ENCODE measurements at places on chromosomes 3 and 15.
A peak's percentile ranks its signal among the peaks of the same experiment; 100 is the strongest.

GRCh38 chr3:113270786-113271185, 59.4 kb downstream of the BOC start:
- DNase-seq = no peak

- no peak for DNase-seq
These were observed 139.8 kb downstream of the RPL22L1 start for GRCh38 chr3:170730071-170730812.

DNA sequence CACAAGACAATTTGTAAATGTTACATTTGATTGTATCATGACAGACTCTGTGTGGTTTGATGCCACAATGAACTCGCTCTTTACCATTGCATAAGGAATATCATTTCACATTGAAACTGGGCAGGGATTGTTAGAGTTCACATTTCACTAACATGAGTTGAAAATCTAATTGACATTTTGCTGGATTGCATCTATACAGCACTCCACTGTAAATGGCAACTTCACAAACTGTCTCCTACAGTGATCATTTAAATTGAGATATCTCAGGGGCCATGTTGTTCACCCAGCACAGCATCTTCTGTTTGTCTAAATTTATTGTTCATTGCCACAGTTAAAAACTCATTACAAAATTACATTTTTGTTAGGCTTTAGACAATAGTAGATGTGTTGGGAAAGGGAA, 499.4 kb downstream of the GBE1 start:
- no peak for DNase-seq

DNA sequence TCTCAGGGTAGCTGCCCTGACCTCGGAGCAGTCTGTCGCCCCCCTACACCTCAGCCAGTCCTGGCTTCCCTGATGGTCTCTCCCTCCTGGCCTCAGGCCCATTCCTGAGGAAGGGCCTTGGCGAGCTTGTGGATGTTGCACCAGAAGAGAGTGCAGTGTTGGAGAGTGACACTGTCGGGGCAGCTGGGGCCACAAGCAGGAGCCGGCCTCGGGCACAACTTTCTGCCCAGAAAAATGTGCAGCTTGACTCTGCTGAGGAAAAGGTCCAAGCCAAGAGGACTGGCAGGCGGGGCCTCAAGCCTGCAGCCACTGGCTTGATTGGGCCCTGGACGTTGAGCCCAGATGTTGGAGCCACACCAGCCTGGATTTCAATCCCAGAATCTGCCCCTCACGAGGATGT, 12.8 kb downstream of the HEMK1 start:
- no peak for DNase-seq

DNA sequence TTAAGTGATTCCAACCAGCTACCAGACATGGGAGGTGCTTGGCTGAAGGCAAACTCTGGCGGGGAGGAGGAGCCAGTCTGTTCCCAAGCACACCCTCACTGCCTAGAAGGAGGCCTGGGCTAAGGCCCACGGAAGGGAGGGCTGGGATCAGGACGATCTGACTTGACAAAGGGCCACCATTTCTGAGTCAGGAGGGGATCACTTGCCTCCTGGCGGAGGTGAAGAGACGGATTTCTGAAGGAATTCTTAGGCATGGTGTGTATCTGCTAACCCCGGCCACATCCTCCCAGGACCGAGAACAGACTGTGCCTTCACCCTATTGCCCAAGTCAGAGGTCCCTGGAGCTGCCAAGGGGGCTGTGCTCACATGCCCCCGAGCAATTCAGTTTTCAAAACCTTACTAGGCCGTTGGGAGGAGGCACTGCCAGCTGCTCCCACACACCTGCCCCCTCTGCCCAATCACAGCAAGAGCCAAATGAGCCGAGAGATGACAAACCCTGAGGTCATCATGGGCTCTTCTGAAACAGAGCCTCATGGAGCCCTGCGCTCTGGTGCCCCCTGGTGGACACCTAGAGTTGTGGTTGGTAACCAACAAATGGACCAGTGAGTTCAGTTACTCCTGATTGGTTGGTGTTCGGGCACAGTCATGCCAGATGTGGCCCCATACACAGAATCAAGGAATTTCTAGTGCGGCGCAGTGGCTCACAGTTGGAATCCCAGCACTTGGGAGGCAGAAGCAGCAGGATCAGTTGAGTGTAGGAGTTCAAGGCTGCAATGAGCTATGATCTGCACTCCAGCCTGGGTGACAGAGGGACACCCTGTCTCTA, 6.5 kb upstream of the TNK2 start:
- DNase-seq = peak; percentile 98

- no peak for DNase-seq
These were observed 24.9 kb downstream of the ALS2CL start for GRCh38 chr3:46668591-46668990.

- peak; percentile 89 for DNase-seq
These were observed 180.3 kb upstream of the TSC22D2 start for GRCh38 chr3:150227839-150228238.

DNA sequence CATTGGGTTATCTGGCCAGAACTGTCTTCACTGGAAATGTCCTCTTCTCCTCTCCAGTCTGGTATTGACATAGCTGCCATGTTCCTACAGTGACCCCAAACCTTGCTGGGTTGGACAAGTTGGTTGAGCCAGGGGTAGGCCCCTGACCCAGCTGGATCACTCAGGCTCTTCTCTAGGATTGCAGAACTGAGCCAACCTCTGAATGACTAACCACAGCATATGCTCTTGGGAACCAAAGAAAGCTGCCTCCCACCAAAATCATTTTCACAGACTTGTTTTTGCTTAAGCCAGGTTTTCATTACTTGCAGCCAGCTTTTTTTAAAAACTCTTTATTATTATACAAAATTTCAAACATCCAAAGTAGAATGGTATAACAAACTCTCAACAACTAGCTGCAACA, 41.4 kb downstream of the FSIP1 start:
- no peak for DNase-seq

- DNase-seq = no peak
These were observed 54.5 kb upstream of the APEH start for GRCh38 chr3:49619649-49620048.

- no peak for DNase-seq
These were observed 366.9 kb downstream of the RSL24D1 start for GRCh38 chr15:54829821-54830220.

GRCh38 chr3:134931045-134931785, 136.2 kb downstream of the EPHB1 start:
- no peak for DNase-seq

GRCh38 chr15:78345396-78346125, 5.4 kb downstream of the CRABP1 start:
- no peak for DNase-seq

- peak; percentile 6 for DNase-seq
These were observed 10.2 kb downstream of the FAM162A start for GRCh38 chr3:122394173-122394572.

- no peak for DNase-seq
These were observed 5.1 kb downstream of the ABHD5 start for GRCh38 chr3:43695863-43696262.

DNA sequence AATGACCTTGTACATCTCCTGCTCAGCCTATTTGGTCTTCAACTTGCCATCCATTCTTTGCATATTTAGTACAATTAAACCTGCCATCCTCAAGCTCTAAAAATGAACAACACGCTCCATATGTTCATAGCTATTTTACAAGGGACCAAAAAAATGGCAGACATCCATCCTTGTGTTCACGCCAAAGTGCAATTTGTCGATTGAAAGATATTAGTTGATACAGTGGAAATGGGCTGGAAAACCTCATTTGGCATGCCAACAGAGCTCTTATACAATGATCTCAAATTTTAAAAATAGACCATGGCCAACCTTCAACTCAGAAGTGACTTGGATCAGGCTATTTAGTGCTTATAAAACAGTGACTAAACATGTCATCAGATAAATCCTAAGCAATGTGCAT, 413.6 kb upstream of the ARL6 start:
- no peak for DNase-seq

- peak; percentile 1 for DNase-seq
These were observed 203.9 kb downstream of the KBTBD8 start for GRCh38 chr3:67202053-67202452.

DNA sequence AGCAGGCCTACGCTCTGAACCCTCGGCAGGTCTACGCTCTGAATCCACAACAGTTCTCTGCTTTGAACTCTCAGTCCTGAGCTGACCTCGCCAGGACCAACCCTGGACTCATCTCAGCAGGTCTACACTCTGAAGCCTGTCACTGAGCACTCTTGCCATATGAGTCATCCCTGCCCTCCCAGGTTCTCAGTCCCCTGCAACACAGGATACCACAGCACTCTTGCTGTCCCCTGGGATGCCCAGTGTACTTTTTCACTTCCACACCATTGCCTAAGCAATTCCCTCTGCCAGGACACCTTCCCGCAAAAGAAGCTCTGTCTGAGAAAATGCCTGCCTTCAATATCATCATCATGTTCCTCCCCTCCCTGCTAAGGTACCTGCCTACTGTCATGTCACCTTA, 42.0 kb downstream of the NUP210 start:
- DNase-seq = peak; percentile 28

DNA sequence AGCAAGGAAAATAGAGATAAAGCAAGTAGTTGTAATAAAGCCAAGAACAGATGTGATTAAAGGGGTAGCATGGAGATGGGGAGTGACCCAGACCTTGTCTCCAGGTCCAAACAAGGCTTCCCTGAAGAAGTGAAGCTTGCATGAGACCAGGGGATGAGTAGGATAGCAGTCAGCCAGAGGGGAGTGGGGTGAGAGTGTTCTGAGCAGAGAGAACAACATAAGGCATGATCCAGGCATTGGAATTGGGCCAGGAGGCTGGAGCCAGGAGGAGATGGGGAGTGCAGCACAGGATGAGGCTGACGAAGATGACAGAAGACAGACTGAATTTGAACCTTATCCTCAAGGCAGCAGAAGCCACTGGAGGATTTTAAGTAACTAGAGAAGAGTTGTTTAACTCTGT, 7.2 kb downstream of the TMOD2 start:
- peak; percentile 40 for DNase-seq

DNA sequence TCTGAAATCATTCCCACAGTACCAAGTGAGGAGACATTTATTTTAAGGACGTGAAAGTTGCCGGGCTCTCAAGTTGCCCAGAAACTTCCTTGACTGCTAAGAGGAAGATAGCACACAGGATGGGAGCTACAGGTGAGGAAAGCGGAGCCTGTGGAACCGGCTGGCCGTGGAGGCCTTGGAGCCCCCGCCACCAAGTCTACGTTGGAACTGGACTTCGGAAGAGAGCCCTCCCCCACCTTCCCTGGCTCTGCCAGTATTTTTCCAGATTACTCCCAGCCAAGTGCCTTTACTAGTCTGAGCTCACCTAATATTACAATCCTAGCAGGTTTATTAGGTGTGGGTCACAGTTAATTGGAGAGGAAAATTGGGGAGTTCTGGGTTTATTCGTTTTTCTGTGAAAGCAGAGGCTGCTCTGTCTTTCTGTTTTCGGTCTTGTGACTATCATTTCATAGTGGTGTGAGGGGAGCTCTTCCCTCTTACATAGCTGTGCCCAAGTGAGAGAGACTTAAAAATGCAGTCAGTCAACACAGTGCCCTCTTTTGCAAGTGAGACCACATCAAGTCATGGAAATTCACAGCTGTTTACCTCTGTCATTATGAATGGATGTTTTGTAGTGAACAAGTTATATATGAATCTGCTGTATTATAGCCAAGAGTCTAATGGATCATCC, 6.8 kb downstream of the BOC start:
- no peak for DNase-seq

DNA sequence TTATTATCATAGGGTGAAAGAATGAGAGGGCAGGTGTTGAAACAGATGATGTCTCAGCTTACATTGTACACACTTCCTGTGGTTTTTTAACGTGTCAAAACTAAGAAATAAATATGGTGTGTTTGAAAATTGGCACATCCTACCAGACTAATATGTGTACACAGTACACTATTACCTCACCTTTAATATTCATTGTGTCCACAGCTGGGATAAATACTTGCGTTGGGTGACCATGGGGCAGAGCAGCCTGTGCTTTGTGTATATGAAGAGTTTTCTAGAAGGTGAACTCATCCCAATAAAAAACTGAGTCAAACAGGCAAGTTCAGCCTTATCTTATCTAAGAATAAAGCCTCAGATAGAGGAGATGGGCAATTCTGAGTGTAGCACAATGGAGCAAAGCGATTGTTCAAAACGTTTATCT, 17.3 kb downstream of the SUCNR1 start:
- no peak for DNase-seq

DNA sequence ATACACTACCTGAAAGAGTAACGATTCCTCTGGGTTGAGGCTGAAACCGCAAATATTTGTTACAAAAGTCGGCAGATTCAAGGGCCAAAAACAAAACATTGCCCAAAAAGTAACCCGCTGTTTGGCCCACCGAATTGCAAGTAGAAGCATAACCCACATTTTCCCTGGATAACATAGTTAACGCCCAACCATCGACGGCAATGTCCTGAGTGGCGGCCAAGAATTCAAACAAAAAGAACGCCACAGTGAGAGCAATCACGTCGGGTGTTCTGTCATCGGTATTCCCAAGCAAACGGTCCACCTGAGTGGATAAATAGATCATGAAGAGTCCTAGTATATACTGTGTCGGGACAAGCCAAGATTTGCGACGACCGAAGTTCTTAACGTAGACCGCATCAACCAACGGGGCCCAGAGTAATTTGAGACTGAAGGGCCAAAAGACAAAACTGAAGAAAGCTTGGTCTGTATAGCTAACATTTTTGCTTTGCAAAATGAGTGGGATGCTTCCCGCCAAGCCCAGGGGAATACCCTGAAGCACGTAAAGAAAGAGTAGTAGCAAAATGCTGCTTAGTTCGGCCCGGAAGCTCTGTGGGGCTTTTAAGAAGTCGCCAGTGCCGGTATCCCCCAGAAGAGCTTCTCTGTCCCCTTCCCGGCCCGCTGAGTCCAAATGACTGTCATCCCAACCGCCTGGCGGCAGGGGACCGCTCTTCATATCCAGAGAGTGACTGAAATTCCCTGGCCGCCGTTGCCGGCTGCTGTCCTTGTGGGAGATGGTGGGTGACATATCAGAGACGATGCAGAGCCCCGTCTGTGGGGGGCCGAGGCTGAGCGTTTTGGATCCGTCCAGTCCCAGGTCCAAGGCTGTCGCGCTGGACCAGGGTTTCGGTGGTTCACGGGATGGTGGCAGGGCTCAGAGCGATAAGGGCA, 750 bp downstream of the SLC33A1 start:
- peak; percentile 49 for DNase-seq

- DNase-seq = no peak
These were observed 39.3 kb downstream of the CGNL1 start for GRCh38 chr15:57415602-57416001.

GRCh38 chr3:175329373-175329772, 470.2 kb downstream of the NAALADL2 start:
- DNase-seq = no peak

DNA sequence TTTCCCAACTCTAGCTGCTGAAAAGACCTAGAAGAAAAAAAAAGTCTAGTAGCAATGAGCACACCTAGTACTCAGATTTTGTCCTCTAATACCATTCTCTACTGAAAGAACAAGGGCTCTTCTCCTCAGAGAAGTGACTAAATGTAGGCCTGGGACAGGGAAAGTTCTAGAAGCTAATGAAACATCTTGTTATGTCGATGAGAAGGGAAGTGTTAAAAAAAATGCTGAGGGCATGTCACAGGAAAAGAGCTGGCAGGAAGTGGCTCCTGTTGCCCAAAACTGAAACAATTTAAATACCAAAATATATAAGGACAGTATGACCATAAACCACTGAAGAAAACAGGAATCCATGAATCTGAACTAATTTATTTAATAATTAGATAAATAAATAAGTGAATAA, 581.4 kb upstream of the TBL1XR1 start:
- DNase-seq = no peak

All from astrocyte of the hippocampus (primary cell).